Stimulated activated CD4-positive, alpha-beta T cell treated with anti-CD3 and anti-CD28 coated beads, Interleukin-15, amount 100 ng/mL, for 48 hours (primary cell): ENCODE measurements at places on chromosomes 16 and 17.

DNA sequence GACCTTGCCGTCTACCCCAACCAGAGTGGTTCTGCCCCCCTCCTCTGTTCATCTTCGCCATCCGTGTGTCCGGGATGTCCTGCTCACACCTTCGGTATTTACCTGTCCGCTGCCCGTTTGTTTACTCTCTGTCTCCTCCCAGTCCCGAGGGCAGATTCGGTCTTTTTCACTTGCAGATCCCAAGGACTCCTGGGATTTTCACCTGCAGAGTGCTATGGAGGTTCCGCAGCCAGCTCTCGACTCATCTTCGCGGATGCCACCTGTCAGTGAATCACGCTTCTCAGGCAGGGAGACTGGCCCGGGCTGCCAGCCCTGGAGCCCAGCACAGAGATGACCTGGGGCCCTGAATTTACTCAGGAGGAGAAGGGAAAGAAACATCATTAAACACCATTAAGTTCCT lies 8.1 kb downstream of the CRISPLD2 start:
- no peak for DNase-seq

GRCh38 chr16:73071131-73071940 lies 23.4 kb upstream of the ZFHX3 start:
- no peak for DNase-seq

DNA sequence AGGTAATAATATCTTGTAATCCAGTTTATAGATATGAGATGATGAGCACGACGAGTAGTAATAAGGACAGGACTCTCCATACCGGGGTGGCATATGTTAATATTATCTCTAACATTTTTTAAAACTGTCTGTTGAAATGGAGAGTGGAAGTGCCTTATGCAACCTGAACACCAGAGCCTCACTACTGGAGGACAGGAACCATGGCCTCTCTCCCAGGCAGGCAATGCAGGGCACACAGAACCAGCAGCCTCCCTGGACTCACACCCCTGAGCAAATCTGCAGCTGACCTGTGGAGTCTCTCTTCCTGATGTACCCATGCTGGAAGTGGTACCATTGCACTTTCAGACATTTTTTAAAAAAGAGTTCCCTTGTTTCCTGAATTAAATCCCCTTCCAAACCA lies 55.2 kb upstream of the ERN1 start:
- DNase-seq: no peak

DNA sequence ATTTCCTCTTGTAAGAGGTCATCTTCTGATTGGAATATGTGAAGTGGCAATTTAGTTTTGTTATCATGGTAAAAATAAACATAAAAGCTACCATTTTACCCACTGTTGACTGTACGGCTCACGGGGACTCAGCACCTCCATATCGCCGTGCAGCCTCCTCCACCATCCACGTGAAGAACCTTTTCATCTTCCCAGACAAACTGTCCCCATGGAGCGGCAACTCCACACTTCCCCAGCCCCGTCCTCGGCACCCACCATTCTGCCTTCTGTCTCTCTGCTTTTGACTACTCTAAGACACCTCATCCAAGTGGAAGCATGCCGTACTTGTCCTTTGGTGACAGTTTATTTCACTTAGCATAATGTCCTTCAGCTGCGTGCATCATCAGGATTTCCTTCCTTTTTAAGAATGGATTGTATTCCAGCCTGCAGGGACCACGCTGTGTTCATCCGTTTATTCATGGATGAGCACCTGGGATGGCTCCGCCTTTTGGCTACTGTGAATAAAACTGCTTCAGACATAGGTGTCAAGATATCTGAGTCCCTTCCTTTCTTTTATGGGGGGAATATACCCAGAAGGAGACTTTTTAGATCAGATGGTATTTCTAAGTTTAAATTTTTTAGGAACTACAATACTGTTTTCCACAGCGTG lies 14.3 kb downstream of the FBXO31 start:
- DNase-seq: no peak

DNA sequence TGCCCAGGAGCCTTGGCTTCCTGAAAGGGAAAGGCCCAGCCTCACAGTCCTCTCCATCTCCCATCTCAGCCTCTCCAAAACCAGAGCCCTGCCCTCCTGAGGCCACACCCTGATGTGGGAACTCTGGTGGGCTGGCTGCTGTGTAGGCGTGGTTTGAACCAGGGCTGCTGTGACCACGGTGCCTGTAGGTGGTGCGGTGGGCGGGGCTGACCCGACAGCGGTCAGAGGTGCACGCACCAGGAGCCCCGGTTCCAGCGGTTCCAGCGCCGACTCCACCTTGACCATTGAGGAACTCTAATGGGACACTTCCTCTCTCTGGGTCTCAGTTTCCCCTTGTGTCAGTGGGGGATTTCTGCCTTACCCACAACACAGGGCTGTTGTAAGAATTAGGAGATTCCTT lies 2.4 kb downstream of the RAP1GAP2 start:
- no peak for DNase-seq

DNA sequence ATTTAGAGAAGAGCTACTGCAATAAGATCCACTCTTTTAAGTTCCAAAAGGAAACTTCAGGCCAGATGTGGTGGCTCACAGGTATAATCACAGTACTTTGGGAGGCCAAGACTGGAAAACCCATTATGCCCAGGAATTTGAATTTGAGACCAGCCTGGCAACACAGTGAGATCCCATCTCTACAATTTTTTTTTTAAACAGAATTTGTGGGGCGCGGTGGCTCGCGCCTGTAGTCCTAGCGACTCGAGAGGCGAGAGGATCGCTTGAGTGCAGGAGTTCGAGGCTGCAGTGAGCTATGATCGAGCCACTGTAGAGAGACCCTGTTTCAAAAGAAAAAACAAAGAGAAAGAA lies 793 bp downstream of the COG7 start:
- DNase-seq: no peak

DNA sequence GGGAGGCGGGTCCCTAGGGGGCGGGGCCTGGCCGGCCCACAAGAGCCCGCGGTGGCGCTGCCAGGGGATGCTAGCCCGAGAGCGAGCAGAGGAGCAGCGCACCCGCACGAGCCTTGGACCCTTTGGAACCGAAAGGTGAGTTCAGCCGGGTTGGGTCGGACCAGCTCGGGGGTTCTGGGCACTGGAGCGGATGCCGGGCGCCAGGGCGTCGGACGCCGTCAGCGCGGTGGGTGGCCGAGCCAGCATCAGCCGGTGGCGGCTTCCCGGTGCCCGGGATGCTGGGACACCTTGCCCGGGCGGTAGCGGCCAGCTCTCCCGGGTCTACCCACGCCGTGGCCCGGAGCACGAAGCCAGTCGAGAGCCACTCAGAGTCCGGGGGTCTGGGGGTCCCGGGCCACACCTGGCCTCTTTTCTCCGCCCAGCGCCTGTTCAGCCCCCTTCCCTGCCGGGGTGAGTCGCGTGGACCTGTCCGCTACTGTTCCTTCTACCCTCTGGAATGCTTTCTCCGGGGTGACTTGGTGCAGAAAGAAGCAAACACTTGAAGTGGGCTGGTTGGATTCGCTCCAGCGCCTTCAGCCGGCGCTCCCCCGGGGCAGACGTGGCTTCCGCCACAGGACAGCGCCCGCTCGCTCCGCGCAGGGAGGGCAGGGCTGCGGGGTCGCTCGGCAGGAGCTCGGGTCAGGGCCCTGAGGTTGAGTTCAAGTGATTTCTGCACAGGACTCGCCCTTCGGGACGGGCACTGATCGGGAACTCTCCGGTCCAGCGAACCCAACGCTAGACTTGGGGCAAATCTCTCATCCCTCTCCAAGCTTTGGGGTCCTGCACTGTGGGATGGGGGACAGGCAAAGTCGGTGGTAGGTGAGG lies at the start of gene SCNN1G:
Gene SCNN1G (plus strand): TSS at position 67 of the 864 bp plus-strand sequence. CDS start 3,527 bp downstream, outside the sequence.
- no peak for DNase-seq

GRCh38 chr16:4487955-4488498 lies 11.8 kb downstream of the HMOX2 start:
- DNase-seq: no peak

DNA sequence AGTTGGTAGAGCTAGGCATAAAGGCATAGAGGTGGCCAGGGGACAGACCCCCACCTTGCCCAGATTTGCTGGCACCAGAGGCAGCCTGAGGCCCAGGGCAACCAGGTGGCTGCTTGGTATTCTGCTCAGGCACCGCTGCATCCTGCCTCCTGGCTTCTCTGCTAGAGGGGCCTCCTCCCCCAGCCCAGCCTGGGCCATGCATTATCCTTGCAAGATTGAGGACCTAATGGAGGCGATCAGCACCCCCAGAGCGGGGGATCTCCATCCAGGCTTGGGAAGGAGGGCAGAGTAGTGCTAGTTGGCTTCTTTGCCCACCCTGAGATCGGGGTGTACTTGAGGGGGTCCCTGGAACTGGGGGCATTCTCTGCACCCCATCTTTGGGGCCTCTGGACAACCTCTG lies 23.8 kb downstream of the CDK5RAP3 start:
- no peak for DNase-seq

DNA sequence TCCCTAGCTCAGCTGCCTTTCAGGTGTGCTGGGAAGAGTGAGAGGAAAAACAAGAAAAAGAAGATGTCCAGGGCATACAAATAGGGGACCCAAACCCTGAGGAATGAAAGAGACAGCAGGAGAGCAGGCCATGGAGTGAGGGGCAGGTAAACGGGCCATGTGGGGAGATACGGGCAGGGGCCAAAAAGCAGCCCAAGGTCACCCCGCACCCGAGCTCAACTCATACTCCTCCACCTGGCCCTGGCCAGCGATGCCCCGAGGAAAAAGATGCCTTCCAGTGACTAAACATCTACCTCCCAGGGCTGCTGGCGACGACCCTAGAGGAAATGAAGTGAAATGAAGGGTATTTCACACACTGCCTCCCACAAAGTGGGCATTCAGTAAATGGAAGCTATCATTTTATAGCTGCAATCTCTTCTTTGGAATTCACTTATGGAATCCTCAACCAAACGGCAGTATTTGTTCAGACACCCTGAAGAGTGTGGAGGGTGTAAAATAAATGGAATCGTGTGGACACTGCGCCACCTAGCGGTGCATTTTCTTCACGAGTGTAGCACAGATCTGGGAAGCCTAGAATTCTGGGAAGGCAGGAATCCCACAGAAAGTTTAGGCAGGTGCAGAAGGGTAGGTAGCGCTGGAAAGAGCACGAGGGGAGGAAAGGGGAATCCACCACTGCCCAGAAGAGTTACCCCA lies 14.9 kb downstream of the ELAC2 start:
- no peak for DNase-seq

GRCh38 chr16:27315333-27316037 lies 1.7 kb downstream of the IL4R start:
- peak; percentile 67 for DNase-seq

DNA sequence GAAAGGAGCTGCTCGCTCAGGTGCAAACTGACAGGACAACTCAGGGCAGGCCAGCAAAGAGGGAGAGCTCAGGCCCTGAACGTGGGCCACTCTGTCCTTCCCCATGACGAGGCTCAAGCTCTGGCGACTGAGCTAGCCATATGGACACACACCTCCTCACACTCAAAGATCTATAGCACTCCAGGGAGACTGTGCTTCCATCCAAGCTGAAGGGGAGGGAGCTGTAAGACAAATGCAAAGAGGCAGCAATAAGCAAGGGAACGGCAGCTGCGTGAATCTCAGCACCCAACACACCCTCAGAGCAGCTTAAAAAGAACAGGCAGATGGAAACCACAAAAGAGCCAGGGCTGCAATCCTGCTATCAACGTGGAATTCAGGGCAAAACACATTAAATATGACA lies 13.5 kb downstream of the NUDT16L1 start:
- DNase-seq: no peak

DNA sequence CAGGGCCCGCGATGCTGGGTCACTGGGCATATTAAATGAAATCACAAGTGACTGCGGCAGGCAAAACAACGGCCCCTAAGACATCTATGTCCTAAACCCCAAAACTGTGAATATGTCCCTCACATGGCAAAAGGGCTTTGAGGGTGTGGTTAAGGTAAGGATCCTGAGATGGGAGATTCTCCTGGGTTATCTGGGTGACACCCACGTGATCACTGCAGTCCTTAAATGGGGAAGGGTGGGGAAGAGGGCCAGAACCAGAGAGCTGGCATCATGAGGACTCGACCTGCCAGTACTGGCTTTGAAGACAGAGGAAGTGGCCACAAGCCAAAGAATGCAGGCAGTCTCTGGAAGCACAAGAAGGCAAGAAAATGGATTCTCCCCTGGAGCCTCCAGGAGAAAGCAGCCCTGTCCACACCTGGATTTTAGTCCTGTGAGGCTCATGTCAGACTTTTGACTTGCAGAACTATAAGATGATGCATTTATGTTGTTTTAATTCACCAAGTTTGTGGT lies 12.5 kb downstream of the COTL1 start:
- no peak for DNase-seq

GRCh38 chr17:2963332-2964027 lies 99.9 kb downstream of the OR1D5 start:
- DNase-seq: no peak

DNA sequence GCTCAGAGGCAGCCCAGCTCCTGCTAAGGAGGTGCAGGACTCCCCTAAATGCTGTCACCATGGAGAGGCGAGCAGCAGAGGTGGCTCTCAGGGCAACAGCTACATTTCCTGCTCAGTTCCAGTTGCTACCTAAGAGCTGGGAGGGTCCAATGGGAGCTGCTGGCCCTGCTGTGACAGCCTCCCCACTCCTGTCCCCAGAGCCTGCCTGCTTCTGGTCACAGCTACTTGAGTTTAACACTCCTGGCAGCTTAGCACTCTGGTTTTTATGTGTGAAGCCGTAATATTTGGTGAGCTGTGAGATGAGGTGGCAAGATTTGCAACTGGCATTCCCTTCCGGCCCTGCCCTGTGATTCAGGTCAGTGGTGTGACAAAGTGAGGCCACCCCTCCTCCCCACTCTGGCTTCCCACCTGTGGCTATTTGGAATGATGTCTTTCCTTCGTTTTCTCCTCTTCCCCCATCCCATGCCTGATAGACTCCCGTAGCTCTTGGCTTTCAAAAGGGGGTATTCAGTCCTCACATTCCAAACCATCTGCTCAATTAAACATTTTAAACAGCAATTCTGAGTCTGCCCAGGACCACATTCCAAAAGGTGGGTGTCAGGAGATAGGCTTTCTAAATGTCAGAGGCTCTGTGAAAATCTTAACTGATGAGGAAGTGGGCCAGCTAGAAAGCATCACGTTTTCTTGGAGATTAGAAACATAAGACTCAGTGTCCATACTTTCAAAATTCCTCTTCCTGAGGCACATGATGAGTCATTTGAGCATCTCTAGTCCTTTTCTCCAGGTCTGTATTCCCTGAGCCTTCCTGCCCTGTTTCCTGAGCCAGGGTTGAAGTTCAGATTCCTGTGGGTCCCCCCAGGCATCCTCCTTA lies 42.6 kb upstream of the SKAP1 start:
- no peak for DNase-seq

- DNase-seq: peak; percentile 3
Measured at GRCh38 chr16:56262148-56262547, 70.9 kb downstream of the GNAO1 start.
